ENCODE measurements at places on chromosomes 12 and 14. TPM values are rescaled to one million over a fixed set of nuclear protein-coding genes. Genes with fewer than 3 reads are reported as not detected.
A peak's percentile ranks its signal among the peaks of the same experiment; 100 is the strongest.

GRCh38 chr14:54639611-54640010 is 72.7 kb downstream of the SAMD4A start:
- DNase-seq, result no peak

DNA sequence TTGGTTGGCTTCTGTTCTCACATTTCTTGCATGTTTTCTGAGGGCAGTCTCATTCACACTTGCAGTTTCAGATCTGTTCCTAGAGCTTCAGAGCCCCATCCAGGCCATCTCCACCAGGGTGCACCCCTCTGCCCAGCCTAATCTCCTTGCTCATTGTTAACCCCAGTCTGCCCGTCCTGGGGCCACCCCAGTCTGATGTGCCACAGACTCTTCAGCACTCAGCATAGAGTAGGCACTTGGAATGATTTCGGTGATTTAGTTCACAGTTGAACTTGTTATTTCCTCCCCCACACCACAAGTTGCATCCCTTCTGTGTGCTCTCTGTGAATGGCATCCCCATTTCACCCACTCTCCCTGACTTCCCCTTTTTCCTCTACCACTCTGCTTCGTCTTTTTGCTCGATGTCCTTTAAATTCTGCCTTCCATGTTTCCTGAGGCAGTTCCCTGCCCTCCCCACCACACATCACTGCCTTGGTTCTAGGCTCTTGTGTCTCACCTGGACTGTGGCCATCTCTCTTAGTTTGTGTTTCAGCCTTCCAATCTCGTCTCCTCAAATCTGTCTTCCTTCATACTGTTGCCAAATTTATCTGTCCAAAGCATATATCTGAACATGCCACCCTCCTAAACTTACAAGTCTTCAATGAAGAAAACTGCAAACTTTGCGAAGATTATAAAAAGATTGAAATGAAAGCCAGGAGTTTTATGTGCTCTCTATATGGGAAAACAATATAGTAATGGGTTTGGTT is 41.5 kb downstream of the ANO6 start:
- no peak for DNase-seq

CLEC4A gene
- total RNA-seq, result 3.5 TPM

GRCh38 chr14:92770484-92770883 is 22.1 kb upstream of the LGMN start:
- no peak for DNase-seq

- DNase-seq, result no peak
Measured at GRCh38 chr12:122111089-122111641, 32.6 kb downstream of the MLXIP start.

- DNase-seq, result no peak
Measured at GRCh38 chr12:107857191-107857590, 82.7 kb downstream of the ASCL4 start.

GRCh38 chr12:72234886-72235285 is 37.3 kb upstream of the TRHDE start:
- no peak for DNase-seq

DNA sequence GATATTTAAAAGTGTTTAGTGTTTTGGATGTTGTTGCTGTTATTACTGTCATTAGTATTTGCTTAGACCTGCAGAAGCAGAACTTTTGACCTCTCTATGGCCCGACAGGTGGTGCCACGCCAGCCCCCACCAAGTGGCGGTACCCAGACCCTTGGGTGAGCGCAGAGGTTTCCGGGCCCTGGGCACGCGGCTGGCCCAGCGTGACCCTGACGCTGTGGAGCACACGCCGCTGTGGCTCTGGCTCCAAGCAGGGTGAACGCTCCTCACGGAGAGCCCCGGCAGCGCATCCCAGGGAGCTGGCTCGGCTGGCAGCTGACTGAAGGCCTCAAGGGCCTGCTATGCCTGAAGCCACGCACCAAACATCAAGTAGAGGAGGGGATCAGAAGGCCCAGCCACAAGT is 22.6 kb downstream of the SLC25A47 start:
- peak; percentile 76 for DNase-seq

FOXA1 gene
- not detected for total RNA-seq

DNA sequence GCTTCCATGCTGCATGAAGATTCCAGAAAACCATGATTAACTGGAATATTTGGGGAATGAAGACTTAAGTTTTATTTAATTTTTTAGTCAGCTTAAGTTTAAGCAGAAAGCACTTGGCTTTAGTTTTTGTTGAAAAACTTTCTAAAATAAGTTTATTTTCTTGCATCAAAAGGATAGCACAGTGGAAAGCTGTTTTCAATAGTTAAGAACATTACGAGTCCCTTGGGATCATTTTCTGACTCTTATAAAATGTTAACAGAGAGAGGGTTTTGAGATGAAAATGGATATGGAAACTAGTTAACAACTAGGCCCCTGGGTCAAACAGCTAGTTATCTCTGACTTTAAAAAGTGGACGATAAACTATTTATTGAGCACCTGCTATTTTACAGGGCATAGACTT is 181.9 kb upstream of the SLC38A2 start:
- no peak for DNase-seq

DNA sequence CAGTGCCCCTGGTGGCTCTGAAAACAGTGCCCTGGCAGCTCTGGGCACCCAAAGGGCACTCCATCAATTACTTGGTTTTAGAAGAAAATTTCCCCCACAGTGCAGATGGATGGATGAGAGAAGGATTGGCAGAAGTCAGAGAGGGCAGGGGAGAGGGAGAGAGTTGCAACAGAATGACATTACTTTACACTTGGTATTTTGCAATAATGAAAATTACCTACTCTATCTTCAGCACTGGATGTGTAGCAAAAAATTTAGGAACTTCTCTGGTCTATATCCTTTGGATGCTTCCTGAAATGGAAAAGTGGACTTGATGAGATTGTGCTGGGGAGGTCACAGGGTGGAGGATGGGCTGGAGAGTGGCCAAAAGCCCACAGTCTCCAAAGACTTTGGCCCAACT is 193.2 kb downstream of the CHST11 start:
- no peak for DNase-seq

GRCh38 chr12:90062799-90063198 is 354.2 kb upstream of the ATP2B1 start:
- DNase-seq, result no peak

DNA sequence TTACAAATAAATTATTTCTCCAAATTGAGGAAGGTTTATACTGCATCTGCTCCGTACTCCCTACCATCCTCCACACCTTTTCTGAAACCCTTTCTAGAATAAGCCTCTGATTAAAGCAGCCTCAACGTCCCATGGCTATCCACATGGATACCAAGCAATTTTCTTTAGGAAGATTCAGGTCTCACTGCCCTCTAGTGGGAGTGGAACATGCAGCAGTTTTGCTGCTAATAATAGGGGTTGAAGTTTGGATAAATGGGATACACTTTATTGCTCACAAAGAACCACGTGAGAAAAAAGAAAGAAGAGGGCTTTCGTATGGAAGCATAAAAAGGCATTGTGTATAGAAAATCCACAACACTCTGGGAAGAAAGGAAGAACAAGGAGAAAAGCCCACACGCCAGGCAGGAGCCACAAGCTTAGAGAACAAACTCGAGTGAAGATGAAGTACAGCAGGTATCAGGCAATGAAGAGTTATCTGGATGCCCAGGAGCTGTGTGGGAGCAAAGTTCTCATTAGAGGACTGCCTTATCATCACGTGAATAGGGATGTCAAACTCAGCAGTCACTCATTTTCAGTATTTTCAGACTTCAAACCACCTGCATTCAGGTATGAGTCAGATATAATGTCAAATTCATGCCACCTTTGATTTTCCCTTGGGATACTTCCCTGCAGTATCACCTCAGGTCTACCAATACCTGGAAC is 45.8 kb downstream of the CCER1 start:
- DNase-seq, result no peak

DNA sequence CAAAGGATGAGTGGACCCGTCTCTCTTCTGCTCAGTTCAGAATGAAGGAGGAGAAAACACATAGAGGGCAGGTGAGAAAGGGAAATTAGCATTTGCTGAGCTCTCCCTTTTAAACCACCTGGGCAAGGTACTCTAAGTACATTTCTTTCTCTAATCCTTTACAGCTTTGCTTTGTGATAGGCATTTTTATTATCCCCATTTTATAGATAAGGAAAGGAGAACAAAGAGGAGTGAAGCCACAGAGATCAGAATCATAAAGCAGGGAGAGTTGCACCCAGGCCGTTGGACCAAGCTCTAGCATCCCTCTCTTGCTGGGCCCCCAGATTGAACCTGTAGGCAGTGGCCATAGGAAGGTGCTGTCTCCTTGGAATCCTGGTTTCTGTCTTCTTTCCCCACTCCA is 47.0 kb downstream of the VCPKMT start:
- no peak for DNase-seq

All from mesenteric fat pad (tissue), 1 donor.